ENCODE measurements at places on chromosomes 1 and 21.
A peak's percentile ranks its signal among the peaks of the same experiment; 100 is the strongest.

- DNase-seq: no peak
Observed at GRCh38 chr1:206471415-206471801, 1.1 kb downstream of the IKBKE start.

DNA sequence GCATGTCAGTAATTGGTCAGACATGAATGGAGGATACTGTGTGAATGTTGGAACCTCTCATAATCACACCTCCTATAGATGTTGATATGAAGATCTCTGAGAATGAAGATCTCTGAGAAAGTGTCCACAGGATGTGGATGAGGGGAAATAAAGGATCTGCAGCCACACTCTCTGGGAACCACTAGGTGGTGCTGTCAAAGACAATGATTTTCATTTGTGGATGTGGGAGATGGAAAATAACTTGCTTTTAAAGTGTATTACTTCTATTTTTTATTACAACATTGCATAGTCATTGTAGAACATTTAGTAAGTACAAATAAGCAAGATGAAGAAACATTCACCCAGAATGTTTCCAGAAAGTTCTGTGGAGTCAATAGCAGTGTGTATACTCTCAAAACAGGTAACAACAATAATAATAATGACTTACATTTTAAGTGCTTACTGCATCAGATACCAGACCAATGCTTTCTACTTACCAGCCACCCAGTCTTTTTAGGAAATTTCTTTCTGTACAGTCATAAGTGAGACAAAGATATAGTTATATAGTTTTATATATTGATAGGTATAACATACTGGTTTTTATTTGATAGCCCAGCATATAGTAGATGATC lies 128.2 kb downstream of the ATG4C start:
- no peak for DNase-seq

GRCh38 chr1:114353262-114353661 lies 157.7 kb downstream of the TRIM33 start:
- no peak for DNase-seq

GRCh38 chr1:110515041-110515440 lies 3.9 kb downstream of the KCNA10 start:
- no peak for DNase-seq

GRCh38 chr1:167059045-167059808 lies 30.9 kb downstream of the GPA33 start:
- DNase-seq: peak; percentile 70

GRCh38 chr1:48202030-48202752 lies 20.3 kb upstream of the SLC5A9 start:
- peak; percentile 47 for DNase-seq

DNA sequence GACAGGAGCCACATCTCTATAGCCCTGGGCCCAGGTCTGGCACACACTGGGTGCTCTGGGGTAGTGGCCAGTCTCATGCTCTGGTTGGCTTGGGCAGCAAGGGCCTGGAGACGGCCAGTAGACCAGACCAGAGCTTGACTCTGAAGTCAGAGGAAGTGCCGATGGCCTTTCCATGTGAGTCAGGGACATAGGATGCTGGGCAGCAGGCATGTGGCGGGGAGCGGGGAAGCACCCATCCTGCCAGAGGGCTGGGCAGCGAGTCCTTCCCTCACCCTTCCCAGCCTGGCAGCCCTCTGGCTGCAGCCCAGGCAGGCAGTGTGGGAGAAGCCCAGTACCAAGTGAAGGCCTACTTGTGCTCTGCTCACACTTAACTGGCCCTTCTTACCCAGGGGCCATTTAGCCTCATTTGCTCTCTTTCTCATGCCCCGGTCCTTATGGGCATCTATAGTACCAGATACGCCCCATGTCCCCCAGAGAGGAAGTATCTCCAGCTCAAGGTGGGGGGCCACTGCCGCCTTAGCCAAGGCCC lies 3.3 kb downstream of the GPR153 start:
- DNase-seq: no peak

GRCh38 chr1:58524353-58524945 lies 22.1 kb downstream of the OMA1 start:
- DNase-seq: no peak

- DNase-seq: no peak
Observed at GRCh38 chr1:117657031-117657430, 51.2 kb downstream of the TENT5C start.

- DNase-seq: no peak
Observed at GRCh38 chr1:209305221-209305954, 278.1 kb upstream of the CAMK1G start.

GRCh38 chr1:225863167-225863566 lies 19.0 kb downstream of the TMEM63A start:
- no peak for DNase-seq

All from stimulated activated naive CD8-positive, alpha-beta T cell treated with anti-CD3 and anti-CD28 coated beads, Interleukin-15, amount 100 ng/mL, for 72 hours (primary cell).